ENCODE measurements at places on chromosomes 1 and 21. TPM values are rescaled to one million over a fixed set of nuclear protein-coding genes. Genes with fewer than 3 reads are reported as not detected.

C1orf210 gene
- total RNA-seq: not detected

SYT14 gene
- not detected for total RNA-seq

PLA2G2C gene
- 0.18 TPM for total RNA-seq

GJA8 gene
- not detected for total RNA-seq

AUNIP gene
- total RNA-seq: 5.2 TPM

DNA sequence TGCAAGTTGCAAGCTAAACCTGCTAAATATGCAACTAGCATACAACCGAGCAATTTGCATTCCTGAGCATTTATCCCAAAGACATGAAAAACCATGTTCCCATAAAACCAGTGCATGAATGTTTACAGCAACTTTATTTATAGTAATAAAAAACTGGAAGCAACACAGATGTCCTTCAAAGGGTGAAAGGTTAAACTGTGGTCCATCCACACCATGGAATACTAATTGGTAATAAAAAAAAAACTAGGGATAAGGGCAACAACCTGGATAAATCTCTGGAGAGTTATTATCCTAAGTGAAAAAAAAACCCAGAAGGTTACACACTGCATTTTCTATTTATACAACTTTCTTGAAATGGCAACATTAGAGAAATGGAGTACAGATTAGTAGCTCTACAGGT lies 474.1 kb downstream of the SMYD3 start:
- no peaks in the 10 kb centered on the region for H3K4me1 ChIP-seq
- H3K4me3 ChIP-seq: no peak overlapping the region
- H3K36me3 ChIP-seq: no peaks in the 10 kb centered on the region
- no peak for DNase-seq
